GM12891 (cell line): ENCODE measurements at places on chromosomes 12 and 14.

GRCh38 chr14:95018821-95019220 is 138.5 kb downstream of the DICER1 start:
- DNase-seq, result no peak

DNA sequence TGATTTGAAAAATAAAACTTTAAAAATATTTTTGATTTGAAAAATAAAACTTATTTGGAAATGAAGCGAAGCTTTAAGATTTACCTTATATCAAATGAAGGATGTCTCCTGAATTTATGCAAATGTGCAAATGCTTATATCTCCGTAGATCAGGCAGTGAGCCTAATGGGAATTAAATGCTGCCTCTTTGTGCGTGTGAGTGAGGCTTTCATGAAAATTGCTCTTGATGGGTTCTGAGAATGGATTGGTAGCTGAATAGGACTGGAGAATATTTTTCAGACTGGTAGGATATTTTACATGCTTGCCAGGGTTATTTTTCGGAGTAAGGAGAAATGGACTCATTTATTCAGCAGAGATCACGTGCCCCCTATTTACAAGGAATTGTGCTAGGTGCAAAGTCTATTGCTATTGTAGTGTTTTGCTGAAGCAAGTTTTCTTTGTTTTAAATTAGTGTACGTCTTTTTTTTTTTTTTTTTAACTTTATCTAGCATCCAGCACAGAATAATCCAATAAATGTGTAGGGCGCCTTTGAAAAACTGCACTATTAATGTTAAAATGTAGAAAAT is 2.4 kb downstream of the VRK1 start:
- DNase-seq, result no peak

DNA sequence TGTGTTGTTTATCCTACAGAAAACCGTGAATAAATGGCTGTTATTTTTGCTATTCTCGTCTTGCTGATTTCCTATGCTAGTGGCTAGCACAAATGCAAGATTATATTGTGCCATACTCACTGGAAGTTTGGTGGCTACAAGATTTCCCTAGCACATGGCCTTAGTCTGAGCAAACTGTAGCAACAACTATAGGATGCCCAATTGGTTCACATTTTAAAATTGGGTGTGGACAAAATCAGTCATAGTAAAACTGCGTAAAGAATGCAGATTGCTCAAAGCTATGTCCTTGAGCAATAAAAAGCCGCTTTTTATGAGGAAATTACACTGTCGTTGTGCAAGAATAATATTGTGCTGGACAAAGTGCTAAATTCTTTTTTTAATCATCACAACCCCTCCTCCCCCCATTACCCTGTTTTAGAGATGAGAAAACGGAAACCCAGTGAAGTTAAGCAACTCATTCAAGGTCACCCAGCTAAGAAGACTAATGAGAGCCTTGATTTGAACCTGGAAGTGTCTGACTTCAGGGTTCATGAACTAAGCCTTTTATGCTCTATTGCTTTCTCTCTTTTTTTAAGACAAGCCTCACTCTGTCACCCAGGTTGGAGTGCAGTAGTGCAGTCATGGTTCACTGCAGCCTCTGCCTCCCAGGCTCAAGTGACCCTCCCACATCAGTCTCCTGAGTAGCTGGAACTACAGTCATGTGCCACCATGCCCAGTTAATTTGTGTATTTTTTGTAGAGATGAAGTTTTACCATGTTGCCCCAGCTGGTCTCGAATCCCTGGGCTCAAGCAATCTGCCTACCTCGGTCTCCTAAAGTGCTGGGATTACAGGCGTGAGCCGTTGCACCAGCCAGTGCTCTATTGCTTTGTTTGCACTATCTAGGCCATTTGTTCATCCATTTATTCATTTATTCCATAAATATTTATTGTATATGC is 73.6 kb downstream of the SRGAP1 start:
- no peak for DNase-seq

GRCh38 chr12:109047081-109047805 is 5.1 kb upstream of the USP30 start:
- no peak for DNase-seq

DNA sequence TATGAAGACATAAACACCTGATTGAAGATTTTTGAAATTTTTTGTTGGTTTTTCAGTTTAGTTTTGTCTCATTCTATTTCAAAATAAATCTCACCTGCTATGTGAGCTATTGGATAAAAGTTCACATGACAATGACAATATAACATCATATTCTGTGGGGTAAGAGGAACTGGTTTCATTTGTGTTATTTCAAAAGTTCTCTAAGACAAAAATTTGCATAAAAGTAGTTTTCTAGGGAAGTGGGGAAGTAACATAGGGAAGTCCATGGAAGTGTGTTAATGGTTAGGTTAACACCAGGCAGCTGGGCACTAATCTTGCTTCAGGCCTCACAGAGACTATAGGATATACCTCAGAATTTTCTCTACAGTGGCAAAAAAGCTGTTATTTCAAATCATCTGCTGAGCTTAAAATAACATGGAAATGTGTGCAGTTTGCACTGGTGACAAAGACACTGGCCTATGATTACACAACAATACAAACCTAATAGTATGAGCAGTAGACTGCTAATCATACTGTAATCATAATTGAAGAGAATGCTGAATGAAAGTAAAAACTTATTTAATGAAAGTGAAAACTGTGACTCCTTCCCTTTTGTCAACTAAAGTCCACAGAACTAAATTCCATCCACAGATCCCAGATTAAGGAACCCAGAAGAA is 710.6 kb upstream of the TMEM132C start:
- DNase-seq, result no peak

DNA sequence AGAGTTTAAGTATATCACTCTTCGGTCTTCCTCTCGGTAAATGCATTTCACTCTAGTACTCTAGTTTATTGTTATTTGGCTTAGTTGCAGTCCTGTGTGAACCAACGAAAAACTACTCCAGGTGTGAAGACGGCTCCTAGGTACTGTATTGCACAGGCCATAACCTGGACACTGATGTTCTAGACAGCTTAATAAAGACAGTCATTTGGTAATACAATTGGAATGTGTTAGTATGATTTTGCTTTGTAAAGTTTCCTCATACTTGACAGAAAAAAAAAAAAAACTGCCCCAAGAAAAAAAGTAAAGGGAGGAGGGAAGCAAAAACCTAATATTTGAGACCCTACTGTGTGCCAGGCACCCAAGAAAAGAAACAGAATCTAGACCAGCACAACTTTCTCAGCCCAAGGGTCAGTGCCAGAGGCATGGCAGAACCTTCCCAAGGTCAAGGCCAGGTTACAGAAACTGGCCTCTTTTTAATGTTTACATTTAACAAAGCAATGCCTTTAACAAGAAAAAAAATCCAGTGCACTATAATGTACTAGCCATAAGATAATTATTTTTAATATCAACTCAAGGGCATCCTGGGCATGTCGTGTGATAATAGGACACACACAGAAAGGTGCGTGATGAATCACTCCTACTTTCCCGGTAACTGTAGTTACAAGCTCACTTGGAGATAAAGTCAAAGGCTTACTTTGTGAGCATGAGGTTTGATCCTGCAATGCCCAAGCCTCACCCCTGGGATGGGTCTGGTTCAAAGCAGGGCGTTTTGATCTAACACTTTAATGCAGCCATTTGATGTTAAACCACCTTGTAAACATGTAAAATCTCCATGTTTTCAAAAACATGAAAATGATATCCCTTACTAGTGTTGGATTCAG is 110.6 kb downstream of the BMP4 start:
- DNase-seq, result no peak

- no peak for DNase-seq
Observed at GRCh38 chr12:3164454-3165077, 87.4 kb downstream of the TSPAN9 start.

GRCh38 chr12:128619263-128619662 is 204.5 kb downstream of the SLC15A4 start:
- no peak for DNase-seq

DNA sequence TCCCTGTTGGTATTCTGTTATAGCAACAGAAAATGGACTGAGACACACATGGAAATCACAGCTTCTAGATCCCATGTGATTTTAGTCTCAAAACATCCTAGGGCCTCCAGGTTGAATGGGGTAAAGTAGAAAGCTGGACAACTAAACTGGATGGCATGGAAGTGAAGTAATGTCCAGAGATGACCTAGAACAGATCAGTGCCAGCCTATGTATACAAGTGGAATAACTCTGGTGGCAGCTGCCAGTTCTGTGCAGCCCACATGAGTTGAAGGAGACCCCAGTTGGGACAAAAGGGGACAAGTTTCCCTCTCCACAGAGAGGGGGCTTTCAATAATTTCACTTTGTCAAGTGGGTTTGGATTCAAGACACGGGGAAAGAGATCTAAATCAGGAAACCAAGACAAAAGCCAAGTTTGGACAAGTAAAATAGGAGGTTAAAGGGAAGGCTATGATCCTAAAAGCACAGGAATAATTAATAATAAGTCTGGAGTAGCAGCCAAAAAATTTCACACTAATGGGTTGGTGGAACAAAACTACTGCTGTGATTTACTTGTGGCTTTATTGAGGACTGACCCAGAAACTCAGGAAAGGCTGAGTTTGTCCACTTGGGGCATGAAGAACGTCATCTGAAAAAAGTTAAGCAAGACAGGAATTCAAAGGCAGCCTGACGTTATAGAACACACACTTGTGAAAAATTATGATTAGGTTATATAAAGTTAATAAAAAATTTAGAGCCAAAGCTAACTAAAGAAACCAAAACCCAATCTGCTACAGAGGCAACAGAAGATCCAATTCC is 11.7 kb downstream of the KIF21A start:
- DNase-seq, result no peak

DNA sequence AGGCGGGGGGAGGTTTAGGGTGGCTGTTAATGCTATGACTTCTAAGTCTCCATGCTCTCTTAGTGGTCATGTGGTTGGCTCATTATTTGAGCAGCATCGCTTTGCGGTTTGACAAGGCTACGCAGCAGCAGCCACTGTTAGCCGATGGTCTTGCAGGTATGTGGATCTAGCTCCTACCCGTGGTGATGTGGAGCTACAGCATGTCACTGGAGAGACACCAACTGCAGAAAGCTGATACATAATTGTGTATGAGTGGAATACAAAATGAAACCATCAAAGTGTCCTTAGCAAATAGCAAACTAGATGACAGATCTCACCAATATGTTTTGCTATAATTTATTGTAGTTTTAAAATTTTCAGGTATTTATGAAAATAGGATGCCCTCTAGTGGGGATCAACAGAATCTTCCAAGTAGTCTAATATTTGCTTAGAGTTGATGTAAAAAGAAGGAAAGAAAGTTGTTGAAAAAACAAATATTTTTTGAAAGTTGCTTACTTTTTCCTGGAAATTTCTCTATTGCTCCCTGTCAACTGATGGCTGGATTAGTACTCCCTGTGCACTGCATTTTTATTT is 94.9 kb downstream of the NAV3 start:
- peak; percentile 22 for DNase-seq
